ENCODE measurements at places on chromosomes 11 and 22.

DNA sequence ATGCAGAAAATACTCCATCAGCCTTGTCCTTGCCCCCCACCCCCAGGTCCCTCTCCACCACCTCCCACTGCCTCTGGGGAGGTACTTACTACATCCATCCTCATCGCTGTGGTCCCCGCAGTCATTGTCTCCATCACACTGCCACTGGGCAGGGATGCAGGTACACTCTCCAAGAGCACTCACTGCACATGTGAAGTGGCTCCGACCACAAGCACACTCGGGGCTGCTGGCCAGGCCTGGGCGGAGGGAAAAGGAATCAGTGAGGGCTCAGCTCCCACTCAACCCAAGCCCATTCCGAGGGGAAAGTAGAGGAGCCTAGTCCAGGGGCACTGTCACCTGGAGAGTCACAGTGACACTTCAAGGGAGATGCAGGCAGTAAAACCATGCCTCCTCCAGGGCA lies 15.7 kb downstream of the LRP4 start:
- no peak for DNase-seq

DNA sequence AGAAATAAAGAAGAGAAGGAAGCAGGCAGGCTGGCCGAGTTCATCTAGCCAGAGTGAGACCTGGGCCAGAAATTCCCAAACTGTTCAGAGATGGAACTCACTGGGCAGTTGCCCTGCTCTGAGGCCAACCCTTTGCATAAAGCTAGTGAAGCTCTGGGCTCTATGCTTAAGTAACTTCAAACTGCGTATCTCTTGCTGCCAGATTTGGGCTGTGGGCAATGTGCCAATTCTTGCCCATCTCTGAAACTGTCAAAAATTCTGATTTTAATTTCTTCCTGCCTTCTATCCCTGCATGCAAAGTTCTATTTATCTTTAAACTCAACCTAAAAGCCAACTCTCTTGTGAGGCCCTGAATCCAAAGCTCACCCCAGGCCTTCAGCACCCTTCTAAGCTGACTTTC lies 36.2 kb upstream of the HEPHL1 start:
- DNase-seq: no peak

- DNase-seq: no peak
Observed at GRCh38 chr11:67572305-67572704, 11.3 kb upstream of the GSTP1 start.

- no peak for DNase-seq
Observed at GRCh38 chr11:73453562-73453961, 77.4 kb downstream of the RELT start.

- DNase-seq: no peak
Observed at GRCh38 chr22:27730641-27731433, 70.7 kb downstream of the MN1 start.

- DNase-seq: no peak
Observed at GRCh38 chr22:28296452-28296851, 377.4 kb upstream of the PITPNB start.

- DNase-seq: peak; percentile 35
Observed at GRCh38 chr22:49923445-49923844, 5.0 kb downstream of the CRELD2 start.

Data from CD4-positive, alpha-beta T cell treated with Interleukin-21 for 1 hour (primary cell).